ENCODE measurements at places on chromosomes 6 and 20.

DNA sequence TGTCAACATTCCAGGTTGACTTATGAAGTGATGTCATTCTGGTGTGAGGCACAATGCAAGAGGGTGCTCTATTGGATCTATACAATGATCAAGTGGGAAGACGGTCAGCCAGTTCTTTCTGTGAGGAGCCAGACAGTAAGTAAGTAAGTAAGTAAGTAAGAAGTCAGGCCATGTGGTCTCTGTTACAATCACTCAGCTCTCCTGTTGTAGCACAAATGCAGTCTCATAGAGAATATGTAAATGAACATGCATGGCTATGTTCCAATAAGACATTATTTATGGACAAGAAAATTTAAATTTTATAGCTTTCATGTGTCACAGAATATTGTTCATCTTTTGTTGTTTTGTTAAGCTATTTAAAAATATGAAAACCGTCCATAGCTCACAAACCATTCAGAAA is 399.7 kb downstream of the BTBD3 start:
- DNase-seq, result no peak

- DNase-seq, result no peak
Measured at GRCh38 chr20:17958373-17959256, 10.0 kb downstream of the SNX5 start.

GRCh38 chr6:63675138-63675537 is 39.5 kb downstream of the PHF3 start:
- DNase-seq, result no peak

DNA sequence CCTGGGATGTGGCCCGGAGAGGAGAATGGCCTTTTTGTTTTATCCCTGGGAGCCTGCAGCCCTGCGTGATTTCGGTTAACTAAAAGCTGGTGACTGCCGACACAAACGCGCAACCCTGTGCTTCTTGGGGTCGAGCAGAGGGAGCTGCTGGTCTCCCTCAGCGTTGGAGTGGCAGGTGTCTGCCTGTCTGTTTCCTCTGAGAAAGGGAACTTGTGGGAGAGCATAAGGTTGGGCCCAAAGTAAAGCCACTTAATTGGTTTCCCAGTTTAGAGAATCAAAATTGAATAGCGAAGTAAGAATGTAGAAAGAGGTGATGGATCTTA is 500 bp downstream of the LTV1 start:
- DNase-seq, result no peak

- DNase-seq, result no peak
Measured at GRCh38 chr6:94251878-94252277, 832.5 kb upstream of the EPHA7 start.

GRCh38 chr6:47446669-47447330 is 30.8 kb upstream of the CD2AP start:
- DNase-seq, result no peak

DNA sequence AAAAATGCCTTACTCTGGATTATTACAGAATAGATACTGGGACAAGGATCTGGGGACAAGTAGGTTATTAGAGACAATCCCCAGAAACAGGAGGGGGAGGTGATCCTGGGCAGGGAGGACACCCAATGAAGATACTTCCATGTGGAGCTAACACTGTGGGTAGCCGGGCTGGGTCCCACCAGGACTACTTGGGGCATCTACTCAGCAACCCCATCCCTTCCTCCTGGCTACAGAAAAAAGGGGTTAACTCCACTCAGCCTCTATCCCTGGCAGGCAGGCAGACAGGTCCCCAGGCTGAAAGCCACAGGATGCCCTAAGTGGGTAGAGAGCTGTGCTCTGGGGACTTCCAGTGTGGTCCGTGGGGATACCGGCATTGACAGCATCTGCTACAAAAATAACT is 68.0 kb upstream of the NXT1 start:
- no peak for DNase-seq

GRCh38 chr6:56541741-56542360 is 100.8 kb downstream of the DST start:
- DNase-seq, result no peak

DNA sequence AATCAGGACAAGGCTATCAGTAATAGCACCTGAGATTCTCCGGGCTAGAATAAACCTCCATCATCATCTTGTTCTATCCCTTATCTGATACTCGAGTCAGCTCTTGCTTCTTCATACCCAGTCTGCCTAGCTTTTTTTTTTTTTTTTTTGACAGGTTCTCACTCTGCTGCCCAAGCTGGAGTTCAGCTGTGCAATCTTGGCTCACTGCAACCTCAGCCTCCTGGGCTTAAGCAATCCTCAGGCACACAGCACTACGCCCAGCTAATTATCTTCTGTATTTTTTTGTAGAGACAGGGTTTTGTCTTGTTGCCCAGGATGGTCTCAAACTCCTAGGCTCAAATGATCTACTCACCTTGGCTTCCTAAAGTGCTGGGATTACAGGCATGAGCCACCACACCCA is 19.5 kb downstream of the SRSF6 start:
- DNase-seq, result no peak

DNA sequence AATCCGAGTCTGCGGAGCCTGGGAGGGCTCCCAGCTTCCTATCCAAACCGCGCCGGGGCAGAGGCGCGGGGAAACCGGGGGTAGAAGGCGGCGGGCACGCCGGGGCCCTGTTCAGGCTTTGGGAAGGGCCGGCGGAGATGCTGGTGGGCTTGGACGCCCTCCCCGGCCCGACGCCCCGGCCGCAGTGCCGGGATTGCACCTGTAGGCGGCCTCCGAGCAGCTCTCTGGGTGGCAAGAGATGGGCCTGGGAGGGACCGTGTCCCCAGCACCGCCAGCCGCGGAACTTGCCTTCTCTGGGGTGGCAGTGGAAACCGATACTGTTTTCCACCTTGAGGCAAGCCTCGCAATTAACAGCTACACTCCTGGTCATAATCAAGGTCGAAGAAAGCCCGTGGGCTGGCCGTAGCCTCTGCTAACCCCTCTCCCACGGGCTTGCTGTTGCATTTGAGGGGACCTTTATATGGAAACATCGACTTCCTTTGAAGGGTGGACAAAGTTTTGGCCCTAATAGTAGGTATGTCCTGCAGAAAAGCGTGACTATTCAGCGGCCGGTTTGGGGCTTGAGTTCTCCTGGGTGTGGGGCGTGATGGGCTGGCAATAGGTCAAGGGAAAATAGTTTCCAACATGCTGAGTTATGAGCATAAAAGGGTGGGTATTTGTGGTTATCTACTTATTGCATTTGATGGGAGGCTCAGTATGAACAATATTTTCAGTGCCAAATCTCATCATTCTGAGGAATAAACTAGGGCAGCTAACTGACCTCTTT is 1.1 kb upstream of the JAG1 start:
- no peak for DNase-seq

DNA sequence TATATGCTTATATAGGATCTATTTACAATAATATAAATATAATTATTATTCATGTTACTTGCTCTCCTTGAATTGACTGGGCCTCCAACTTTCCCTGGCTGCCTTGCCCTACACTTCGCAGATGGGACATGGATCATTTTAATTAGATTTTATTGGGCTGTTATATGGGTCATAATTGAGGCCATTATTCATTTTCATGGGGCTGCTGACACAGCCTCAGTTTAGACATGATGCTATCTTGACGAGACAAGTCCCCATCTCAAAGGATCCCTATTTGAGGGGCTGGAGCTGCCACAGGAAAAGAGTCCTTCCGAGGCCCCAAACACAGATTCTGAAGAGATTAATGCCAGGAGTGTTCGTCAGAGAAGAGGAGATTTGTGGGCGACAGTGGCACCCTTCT is 170.4 kb downstream of the DHX35 start:
- DNase-seq, result no peak

DNA sequence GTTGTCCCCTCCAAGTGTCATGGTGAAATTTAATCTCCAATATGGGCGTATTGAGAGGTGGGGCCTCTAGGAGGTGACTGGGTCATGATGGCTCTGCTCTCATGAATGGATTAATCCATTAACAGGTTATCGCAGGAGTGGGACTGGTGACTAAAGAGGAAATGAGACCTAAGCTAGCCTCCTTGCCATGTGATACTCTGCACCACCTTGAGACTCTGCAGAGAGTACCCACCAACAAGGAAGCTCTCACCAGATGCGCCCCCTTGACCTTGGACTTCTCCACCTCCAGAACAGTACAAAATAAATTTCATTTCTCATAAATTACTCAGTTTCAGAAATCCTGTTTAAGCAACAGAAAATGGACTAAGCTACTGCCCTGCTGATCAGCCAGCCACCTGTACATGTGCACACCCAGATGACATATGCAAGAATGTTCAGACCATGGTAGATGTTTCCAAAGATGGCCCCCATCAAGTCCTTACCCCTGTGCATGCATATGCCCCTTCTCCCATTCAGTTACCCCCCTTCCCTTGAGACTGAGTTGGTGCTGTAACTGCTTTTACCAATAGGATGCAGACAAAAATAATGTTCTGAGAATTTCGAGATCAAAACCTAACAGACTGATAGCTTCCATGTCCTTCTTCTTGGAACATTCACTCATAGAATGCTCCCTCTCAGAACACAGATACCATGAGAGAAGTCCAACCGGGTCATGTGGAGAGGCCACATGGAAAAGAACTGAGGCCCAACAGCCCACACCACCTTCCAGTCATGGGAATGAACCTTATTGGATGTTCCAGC is 28.4 kb downstream of the MAP3K5 start:
- no peak for DNase-seq

- no peak for DNase-seq
Measured at GRCh38 chr6:141968632-141969031, 164.1 kb upstream of the GJE1 start.

DNA sequence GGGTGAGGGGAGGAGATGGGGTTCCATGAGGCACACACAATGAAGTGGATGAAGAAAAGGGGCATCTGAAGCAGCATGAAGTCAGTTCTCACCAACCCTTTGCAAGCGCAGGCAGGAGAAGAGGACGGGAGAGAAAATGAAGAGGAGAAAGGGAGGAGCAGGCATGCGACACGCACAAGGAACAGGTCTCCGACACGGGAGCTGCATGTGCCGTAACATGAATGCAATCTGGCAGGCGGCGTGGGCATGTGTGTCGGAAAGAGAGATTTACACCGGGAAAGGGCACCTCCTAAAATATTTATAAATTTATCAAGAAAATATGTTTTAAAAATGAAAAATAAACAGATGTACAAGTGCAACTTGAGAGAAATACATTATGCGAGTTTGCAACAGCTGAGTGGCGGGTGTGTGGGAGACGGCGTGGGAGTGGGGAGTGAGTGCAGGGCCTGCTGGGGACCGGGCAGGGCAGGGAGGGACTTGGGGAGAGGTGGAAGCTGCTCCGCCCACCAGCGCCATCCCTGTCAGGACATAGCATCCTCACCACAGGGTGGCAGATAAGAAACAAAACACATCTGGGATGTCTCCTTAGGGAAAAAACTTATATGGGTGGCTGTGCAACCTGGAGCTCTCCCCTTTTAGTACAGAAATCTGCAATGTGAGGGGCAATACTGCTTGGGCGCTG is 40.6 kb downstream of the GJA10 start:
- DNase-seq, result no peak

DNA sequence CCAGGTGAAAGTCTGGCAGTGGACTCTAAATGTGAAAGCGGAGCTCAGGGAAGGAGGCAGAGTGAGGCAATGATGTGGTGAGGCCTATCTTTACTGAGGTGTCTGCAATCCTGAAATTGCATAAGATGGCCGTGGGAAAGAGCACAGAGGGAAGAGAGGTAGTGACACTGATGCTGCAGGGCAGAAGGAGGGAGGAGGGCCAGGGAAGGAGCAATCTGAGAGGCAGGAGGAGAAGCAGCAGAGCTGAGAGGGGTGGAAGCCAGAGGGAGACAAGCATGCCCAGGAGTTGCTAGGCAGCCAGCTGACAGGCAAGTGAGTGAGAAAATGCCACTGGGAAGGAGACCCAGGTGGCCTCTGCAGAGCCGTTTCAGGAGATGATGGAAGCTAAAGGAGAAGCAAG is 97.4 kb upstream of the CNR1 start:
- no peak for DNase-seq

DNA sequence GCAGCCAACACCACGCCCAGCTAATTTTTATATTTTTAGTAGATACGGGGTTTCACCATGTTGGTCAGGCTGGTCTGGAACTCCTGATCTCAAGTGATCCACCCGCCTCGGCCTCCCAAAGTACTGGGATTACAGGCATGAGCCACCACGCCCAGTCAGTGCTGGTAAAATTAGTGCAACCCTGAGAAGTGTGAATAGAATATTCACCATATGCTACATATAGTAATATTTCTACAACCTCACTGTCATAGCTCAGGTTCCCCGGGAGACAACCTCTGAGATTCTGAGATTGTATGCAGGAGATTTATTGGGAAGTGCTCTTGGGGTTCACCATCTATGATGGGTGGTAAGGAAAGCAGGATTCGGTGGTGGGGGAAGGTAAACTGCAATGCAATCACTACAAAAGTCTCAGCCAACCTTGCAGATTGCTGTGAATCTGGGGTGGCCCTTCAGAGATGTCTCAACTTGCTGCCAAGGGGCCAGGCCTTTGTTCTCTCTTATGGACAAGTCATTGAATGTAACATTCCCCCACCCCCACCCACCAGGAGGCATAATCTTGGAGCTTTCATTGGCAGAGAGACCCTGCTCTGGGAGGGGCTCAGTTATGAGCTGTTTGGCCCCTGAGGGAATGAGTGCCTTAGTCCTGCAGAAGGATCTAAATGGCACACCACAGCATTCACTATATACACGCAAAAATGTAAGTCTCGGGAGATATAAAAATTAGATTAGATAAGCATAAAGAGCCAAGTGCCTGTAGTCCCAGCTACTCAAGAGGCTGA is 34.0 kb upstream of the SEC63 start:
- DNase-seq, result no peak

- DNase-seq, result no peak
Measured at GRCh38 chr20:52890130-52890529, 82.0 kb upstream of the TSHZ2 start.

- DNase-seq, result no peak
Measured at GRCh38 chr6:159249128-159249527, 79.9 kb downstream of the FNDC1 start.

DNA sequence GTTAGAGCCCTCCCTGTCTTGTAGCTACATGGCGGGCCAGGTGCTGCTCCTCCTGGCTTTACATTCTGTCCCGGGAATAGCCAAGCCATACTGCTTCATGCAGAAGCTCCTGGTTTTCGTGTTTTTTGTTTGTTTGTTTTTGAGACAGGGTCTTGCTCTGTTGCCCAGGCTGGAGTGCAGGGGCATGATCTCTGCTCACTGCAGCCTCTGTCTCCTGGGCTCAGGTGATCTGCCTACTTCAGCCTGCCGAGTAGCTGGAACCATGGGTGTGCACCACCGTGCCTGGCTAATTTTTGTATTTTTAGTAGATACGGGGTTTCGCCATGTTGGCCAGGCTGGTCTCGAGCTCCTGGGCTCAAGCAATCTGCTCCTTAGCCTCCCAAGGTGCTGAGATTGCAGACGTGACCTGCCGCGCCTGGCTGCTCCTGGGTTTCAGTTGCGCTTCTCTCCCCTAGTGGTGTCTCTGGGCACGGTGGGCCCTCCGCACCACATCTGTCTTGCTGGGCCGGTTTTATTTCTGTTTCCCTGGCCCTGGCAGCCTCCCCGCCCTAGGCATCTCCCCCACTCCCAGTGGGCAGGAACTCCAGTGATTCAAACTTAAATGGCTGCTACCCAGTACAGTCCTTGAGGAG is 12.9 kb downstream of the CDYL start:
- DNase-seq, result no peak

DNA sequence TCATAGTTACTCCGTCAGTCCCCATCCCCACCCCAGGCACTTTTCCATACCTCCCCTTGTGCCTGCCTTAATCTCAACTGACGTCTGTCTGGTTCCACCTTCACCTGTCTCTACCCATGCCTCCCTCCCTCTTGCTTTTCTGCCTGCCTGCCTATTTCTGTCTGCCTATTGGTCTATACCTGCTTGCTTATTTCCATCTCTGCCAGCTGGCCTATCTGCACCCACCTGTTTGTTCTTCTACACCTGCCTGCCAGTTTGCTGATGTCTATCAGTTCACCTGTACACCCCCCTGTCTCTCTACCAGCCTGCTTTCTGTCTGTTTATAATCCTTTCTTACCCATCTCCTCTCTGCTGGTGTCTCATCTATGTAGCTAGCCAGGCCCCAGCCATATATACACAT is 87.5 kb downstream of the RALGAPA2 start:
- DNase-seq, result no peak
